H1 (cell line): ENCODE measurements at places on chromosomes 13 and 19. TPM values are rescaled to one million over a fixed set of nuclear protein-coding genes. Genes with fewer than 3 reads are reported as not detected.

Gene KLK10
- polyA plus RNA-seq: 9.7 and 12.4 TPM in 2 replicates

Gene SYCN
- not detected in 2 replicates for polyA plus RNA-seq

Gene ERICH6B
- not detected in 2 replicates for polyA plus RNA-seq

Gene ZNF442
- polyA plus RNA-seq: 0.17 and 0.60 TPM in 2 replicates

Gene GTF3A
- 41.6 and 49.9 TPM in 2 replicates for polyA plus RNA-seq

Gene CYP4F8
- polyA plus RNA-seq: not detected in 2 replicates

Gene OVOL3
- 0.31 and 0.45 TPM in 2 replicates for polyA plus RNA-seq

Gene RFXAP
- polyA plus RNA-seq: 3.6 and 5.2 TPM in 2 replicates

Gene ZNF543
- polyA plus RNA-seq: 1.7 and 1.8 TPM in 2 replicates

Gene DUXA
- not detected in 2 replicates for polyA plus RNA-seq

Gene IL11
- polyA plus RNA-seq: 1.7 and 2.7 TPM in 2 replicates

Gene LHFPL6
- 7.6 and 7.9 TPM in 2 replicates for polyA plus RNA-seq

Gene CAMSAP3
- 11.4 and 19.6 TPM in 2 replicates for polyA plus RNA-seq

Gene KLF1
- 0.91 and 1.0 TPM in 2 replicates for polyA plus RNA-seq

Gene ZNF557
- polyA plus RNA-seq: 1.2 and 1.4 TPM in 2 replicates

Gene IGFLR1
- 28.9 and 40.3 TPM in 2 replicates for polyA plus RNA-seq

Gene DKKL1
- 5.9 and 6.8 TPM in 2 replicates for polyA plus RNA-seq

Gene NDUFA11
- 1,037 and 1,353 TPM in 2 replicates for polyA plus RNA-seq

Gene IFI30
- 59.5 and 62.4 TPM in 2 replicates for polyA plus RNA-seq

Gene TEAD2
- polyA plus RNA-seq: 87.6 and 110 TPM in 2 replicates

Gene ANGPTL4
- polyA plus RNA-seq: 5.1 and 6.5 TPM in 2 replicates

Gene SPACA4
- not detected in 2 replicates for polyA plus RNA-seq

Gene ZNF548
- 7.4 TPM in 2 replicates for polyA plus RNA-seq

Gene EDNRB
- 11.9 and 15.8 TPM in 2 replicates for polyA plus RNA-seq

Gene SIGLEC11
- 0.14 and 0.18 TPM in 2 replicates for polyA plus RNA-seq

Gene ACER1
- 0.05 TPM in 1 of 2 replicates, not detected in the other for polyA plus RNA-seq

Gene WDR87
- not detected in 2 replicates for polyA plus RNA-seq

Gene TEX29
- 0.08 and 0.16 TPM in 2 replicates for polyA plus RNA-seq

Gene GDF15
- 8.5 and 18.8 TPM in 2 replicates for polyA plus RNA-seq

Gene DLL3
- polyA plus RNA-seq: 13.8 and 16.6 TPM in 2 replicates

Gene KLK4
- 0.44 and 6.8 TPM in 2 replicates for polyA plus RNA-seq

Gene ACTMAP
- polyA plus RNA-seq: 24.1 and 30.3 TPM in 2 replicates

Gene HSD11B1L
- 20.6 and 29.4 TPM in 2 replicates for polyA plus RNA-seq

Gene NTF4
- polyA plus RNA-seq: 5.3 and 6.5 TPM in 2 replicates

Gene SMIM44
- polyA plus RNA-seq: not detected in 2 replicates

Gene ZFP36
- 4.0 and 7.3 TPM in 2 replicates for polyA plus RNA-seq

Gene NXNL1
- not detected in 2 replicates for polyA plus RNA-seq

Gene CGB3
- polyA plus RNA-seq: 0.09 TPM in 1 of 2 replicates, not detected in the other

Gene GJA3
- polyA plus RNA-seq: 0.12 and 0.16 TPM in 2 replicates

Gene COL4A2
- 87.3 and 133 TPM in 2 replicates for polyA plus RNA-seq

Gene GAPDHS
- polyA plus RNA-seq: 0.26 and 0.47 TPM in 2 replicates

Gene BRSK1
- polyA plus RNA-seq: 27.6 and 55.2 TPM in 2 replicates

Gene PCSK4
- polyA plus RNA-seq: 10.7 and 18.3 TPM in 2 replicates

Gene ZNF554
- polyA plus RNA-seq: 1.8 and 1.9 TPM in 2 replicates

Gene SBNO2
- 12.2 and 21.3 TPM in 2 replicates for polyA plus RNA-seq

Gene PGLYRP1
- not detected in 2 replicates for polyA plus RNA-seq

Gene STARD13
- polyA plus RNA-seq: 0.80 and 0.82 TPM in 2 replicates

Gene SLITRK6
- 0.03 and 0.17 TPM in 2 replicates for polyA plus RNA-seq

Gene ARHGAP35
- polyA plus RNA-seq: 29.7 and 32.0 TPM in 2 replicates

Gene C2CD4C
- 3.8 and 7.8 TPM in 2 replicates for polyA plus RNA-seq

Gene SHISA2
- polyA plus RNA-seq: 8.6 and 10.2 TPM in 2 replicates

Gene CEACAM20
- polyA plus RNA-seq: not detected in 2 replicates

Gene DENND1C
- 3.6 and 3.9 TPM in 2 replicates for polyA plus RNA-seq

Gene CYP2F1
- polyA plus RNA-seq: 0.17 and 1.0 TPM in 2 replicates

Gene ZNF93
- 25.3 and 40.8 TPM in 2 replicates for polyA plus RNA-seq

Gene OR7D2
- polyA plus RNA-seq: 0.02 and 0.06 TPM in 2 replicates

Gene ZNF709
- polyA plus RNA-seq: 0.86 and 1.3 TPM in 2 replicates

Gene KIR3DL1
- not detected in 2 replicates for polyA plus RNA-seq

Gene ADPRHL1
- polyA plus RNA-seq: 0.74 and 1.3 TPM in 2 replicates
